ENCODE measurements at places on chromosomes 3 and 15.

GRCh38 chr3:4223777-4224176, 79.4 kb upstream of the SETMAR start:
- no peak for DNase-seq

GRCh38 chr3:194305356-194306108, 45.6 kb downstream of the CPN2 start:
- DNase-seq = no peak

GRCh38 chr15:70436428-70436827, 326.9 kb downstream of the UACA start:
- DNase-seq = no peak

DNA sequence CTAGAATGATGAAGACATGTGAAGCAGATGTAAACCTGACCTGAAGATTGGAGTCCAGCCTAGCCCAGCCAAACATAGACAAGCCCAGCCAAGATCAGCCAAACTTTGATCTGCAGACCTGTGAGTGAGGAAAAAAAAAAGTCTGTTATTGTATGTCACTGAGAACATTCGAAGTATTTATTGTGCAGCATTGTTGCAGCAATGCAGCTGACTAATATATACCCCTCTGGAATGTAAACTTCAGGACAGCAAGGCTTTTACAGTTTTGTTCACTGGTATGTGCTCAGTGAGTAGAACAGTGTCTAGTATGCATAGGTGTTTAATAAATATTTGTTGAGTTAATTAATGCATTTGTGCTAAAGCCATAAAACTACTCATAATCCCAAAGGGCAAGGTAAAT, 23.4 kb downstream of the TMEM202 start:
- DNase-seq = no peak

DNA sequence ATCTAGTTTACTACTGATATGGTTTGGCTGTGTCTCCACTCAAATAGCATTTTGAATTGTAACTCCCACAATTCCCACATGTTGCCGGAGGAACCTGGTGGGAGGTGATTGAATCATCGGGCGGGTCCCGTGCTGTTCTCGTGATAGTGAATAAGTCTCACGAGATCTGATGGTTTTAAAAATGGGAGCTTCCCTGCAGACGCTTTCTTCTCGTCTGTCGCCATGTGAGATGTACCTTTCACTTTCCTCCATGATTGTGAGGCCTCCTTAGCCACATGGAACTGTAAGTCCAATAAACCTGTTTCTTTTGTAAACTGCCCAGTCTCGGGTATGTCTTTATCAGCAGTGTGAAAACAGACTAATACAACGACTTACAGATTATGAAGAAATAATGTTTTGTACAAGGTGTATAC, 35.6 kb upstream of the PYDC2 start:
- DNase-seq = no peak

GRCh38 chr3:130242850-130243569, 102.5 kb upstream of the COL6A5 start:
- DNase-seq = peak; percentile 37

Measured in renal cortex interstitium (tissue), 15 donors.